ENCODE measurements at places on chromosomes 12 and 14.

GRCh38 chr14:54840336-54840735, 62.3 kb downstream of the GCH1 start:
- no peak for DNase-seq

DNA sequence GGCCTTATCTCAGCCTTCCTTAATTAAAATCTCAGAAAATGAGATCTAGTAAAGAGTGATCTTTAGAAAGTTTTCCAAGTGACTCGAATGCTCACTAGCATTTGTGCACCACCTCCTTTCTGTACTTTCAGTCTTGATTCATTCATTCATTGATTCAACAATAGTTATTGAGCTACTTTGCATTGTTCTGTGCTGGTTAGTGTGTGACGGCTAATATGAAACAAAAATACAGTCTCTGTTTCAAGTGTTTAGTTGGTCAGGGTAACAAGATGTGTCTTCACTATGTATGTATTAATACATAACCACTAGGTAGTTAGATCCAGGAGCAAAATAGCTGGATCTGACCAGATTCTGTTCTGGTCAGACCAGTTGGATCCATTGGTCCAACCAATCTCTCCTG, 100.9 kb downstream of the FAR2 start:
- no peak for DNase-seq

DNA sequence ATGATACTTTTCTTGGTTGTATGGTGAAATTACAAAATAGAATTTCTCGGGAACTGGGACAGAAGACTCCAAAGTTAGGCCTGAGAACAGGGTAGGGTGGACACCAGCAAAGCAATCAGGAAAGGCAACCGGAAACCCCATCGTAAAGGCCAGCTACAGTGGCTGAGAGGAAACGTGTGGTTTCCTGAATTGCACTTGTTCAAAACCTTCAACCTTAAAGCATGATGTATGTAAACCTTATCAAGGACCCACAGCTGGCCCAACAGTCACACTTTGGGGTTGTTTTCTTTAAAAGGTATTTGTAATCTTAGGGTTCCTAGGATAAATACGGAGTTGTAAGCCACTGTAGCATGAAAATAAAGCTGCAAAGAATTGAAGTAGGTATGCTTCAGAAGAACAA, 2.2 kb upstream of the PTGDR start:
- no peak for DNase-seq

GRCh38 chr14:89401241-89401640, 15.8 kb downstream of the FOXN3 start:
- no peak for DNase-seq

- no peak for DNase-seq
Measured at GRCh38 chr14:100304825-100305323, 1.4 kb downstream of the SLC25A29 start.

- no peak for DNase-seq
Measured at GRCh38 chr12:49933796-49934195, 16.7 kb upstream of the AQP2 start.

DNA sequence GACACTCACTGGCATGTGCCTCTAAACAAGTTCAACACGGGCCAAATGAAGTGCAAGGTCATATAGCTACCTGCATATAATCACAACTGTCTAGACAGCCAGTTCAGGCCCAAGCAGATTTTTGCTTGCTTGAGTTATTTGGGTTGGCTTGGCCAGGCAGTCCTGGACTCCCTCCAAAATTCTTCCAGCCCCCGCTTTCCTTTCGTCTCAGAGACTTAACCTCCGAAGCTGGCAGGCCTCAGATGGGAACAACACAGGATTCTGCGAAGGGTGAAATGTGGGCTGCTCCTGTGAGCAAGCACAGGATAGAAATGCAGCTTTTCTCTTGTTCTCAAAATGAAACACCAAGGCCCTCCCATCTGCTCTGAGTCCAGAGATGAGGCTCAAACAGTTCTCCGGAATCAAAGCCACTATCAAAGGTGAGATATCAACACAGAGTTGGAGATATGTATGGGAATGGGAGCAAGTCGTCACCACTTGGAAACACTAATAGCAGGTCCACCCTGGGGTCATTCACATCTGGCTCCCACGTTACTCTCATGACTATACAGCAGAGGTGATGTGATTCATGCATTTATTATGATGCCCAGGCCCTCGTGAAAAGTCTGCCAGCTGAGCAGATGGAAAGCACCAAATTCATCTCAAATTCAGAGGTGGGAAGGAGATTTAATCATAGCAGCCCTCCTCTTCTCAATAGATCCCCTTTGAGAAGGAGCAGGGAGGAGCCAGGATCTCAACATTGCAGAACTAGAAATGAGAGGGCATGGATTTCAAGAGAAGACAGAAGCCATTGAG, 389.8 kb downstream of the NUAK1 start:
- DNase-seq = no peak

GRCh38 chr14:67722293-67722692, 20.6 kb downstream of the RDH12 start:
- DNase-seq = no peak

GRCh38 chr12:127711108-127711507, 555.9 kb upstream of the TMEM132C start:
- DNase-seq = no peak

GRCh38 chr12:95789126-95790032, 1.2 kb downstream of the NTN4 start:
- peak; percentile 3 for DNase-seq

- no peak for DNase-seq
Measured at GRCh38 chr12:113792450-113792849, 173.7 kb downstream of the RBM19 start.

DNA sequence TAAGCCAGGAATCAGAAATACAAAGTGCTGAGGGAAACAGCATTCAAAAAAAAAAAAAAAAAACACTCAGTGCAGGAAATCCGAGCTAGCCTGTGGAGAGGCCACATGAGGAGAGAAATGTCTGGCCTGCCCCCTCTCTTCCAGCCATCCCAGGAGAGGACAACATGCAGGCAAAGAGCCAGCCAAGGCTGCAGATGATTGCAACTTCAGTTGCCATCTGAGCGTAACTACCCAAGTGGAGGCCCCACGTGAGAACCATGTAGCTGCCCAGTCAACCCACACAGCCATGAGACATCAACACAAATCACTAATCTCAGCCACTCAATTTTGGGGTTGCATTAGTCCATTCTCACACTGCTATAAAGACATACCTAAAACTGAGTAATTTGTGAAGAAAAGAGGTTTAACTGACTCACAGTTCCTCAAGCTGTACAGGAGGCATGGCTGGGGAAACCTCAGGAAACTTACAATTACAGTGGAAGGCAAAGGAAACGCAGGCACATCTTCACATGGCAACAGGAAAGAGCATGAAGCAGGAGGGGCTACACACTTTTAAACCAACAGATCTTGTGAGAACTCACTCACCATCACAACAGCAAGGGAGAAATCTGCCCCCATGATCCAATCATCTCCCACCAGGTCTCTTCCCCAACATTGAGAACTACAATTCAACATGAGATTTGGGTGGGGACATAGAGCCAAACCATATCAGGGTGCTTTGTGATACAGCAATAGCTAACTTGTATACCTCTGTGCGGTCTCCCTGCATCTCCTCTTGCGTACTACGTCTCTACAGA, 161.1 kb downstream of the PIWIL1 start:
- no peak for DNase-seq

GRCh38 chr12:100043631-100044030, 58.9 kb upstream of the ANKS1B start:
- DNase-seq = no peak

DNA sequence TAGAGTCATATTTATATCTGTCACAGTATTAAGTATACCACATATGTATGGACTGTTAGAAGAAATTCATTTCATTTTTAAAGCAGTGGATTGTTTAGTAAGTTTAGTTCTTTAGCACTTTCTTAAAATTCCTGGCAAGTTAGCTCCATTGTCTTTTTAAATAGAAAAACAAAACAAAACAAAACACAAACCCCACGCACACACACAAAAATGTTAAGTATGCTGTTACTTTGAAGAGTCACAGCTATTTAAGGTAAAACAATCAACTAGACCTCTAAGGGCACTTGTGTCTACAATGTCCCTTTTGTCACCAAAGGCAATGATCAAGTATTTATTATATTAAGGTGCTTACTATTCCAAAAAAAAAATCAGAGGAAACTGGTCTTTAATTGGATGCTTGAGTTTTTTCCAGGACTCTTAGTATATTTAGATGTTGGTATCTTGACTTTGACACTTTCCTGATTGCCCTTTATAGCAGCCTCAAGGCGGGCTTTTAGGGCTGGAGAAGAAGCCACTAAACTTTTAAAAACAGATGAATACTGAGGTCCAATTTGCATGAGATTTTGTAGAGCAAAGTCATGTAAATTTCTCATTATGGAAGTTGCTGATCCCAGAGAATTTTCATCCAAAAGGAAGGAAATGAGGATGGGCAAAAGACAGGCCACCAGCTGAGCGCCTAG, 85.5 kb upstream of the HECTD1 start:
- DNase-seq = no peak

DNA sequence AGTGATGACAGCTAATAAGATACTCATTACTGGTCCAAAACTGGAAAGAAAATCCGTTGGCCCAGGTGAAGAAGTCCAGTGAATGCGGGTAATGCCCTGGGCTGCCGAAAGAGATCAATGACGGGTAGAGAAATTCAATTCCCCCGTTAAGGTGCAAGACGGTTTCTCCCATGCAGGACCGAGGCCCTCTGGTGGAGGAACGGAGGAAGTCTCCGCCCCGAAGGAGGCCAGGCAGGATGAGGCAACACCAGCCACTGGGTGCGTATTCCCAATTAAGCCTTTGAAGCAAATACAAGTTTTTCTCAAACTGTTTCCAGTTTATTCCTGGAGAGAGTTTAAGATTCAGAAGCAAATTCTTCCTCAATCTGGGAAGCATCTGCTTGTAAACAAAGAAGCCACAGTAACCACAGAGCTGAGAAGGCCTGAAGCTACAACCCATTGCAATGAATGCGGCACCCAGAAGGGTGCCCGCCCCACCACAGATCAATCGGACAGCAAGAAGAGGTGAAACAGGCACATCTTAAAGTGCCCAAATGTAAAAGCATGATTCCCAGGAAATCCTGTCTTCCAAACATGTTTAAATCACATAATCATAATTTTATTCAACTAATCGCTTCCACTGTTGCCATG, 118.5 kb downstream of the TTC7B start:
- peak; percentile 75 for DNase-seq

DNA sequence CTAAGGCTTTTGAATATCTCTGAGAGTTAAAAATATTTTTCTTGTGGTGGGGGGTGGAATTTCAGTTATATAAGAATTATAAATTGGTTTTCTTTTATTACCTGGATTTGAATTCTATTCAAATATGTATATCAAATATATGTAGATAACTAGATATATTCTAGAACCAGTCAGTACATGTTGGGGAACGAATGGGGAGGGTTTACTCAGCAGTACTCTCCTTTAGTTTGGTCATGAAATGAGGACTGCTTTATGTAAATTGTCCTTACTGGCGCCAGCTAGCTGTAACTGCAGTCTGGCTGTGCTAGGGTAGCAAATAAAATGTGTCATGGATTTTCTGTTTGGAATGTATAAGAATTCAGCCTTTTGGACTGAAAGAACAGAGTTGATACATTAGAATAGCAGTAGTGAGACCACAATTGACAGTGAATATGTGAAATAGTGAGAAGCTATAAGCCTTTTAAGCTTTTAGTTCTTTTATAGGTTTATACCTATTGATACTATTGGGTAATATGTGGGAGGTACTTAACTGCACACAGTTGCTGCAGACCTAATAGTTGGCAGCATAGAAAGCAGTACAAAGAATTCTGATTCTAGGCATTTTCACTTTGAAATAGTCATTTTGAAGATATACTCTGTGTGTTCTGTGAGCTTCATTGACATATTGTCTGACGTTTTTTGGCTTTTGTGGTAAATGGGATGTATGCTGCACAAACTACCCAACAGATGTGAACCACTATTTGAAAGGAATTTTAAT, 29.0 kb downstream of the ATF7IP start:
- no peak for DNase-seq

GRCh38 chr12:84329938-84330337, 582.7 kb downstream of the SLC6A15 start:
- DNase-seq = no peak

GRCh38 chr12:97560786-97561618, 98.4 kb downstream of the RMST start:
- no peak for DNase-seq

DNA sequence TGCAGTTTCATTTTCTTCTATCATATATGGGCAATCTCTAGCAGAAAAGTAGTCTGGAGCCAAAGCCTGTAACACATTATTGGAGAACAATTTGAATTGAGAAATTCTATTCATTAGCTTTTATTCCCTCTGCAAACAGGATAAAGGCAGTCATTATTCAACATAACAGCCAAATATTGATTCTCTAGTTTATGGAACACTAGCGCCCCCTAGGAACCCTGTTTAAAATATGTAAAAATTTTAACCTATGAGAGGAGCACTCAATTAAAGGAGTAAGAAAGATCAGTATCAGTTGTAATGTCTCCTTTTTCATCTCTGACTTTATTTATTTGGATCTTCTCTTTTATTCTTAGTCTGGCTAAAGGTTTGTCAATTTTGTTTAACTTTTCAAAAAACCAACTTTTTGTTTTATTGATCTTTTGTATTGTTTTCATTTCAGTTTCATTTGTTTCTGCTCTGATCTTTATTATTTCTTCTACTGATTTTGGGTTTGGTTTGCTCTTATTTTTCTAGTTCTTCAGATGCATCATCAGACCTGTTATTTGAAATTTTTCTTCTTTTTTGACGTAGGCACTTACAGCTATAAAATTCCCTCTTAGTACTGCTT, 4.8 kb upstream of the LMNTD1 start:
- DNase-seq = no peak

- DNase-seq = no peak
Measured at GRCh38 chr12:63952995-63953394, 108.5 kb downstream of the SRGAP1 start.

GRCh38 chr12:121060149-121061001, 21.3 kb upstream of the OASL start:
- DNase-seq = peak; percentile 38

DNA sequence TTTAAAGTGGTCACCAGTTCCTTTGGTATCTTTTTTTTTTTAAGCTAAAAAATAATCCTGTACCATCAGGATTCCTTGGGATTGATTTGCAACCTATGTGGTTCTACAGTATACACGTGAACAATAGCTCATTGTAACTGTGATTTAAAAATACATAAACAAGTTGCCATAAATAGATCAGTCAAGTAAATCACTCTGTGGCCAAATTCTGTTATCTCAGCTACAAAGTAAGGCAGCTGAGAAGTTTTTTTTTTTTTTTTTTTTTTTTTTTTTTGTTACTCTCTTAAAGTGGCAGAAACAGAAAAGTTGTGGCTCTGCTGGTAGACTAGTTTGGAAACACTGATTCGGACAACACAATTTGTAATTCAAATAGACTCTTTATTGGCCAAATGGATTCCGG, 104.5 kb downstream of the PRICKLE1 start:
- DNase-seq = no peak

GRCh38 chr12:26251600-26251999, 56.2 kb downstream of the SSPN start:
- DNase-seq = no peak

- peak; percentile 54 for DNase-seq
Measured at GRCh38 chr14:103057372-103058163, at the start of gene CDC42BPB. Gene CDC42BPB, minus strand, starts transcription at chr14:103057549. Its CDS starts 376 bp downstream, at chr14:103057173.

- DNase-seq = no peak
Measured at GRCh38 chr14:79284621-79285020, 926.7 kb downstream of the DIO2 start.
